ENCODE measurements at places on chromosomes 4 and X.

GRCh38 chr4:147734496-147734895 lies 2.6 kb downstream of the ARHGAP10 start:
- H3K27ac ChIP-seq: no peak overlapping the region
- H3K36me3 ChIP-seq: no peaks in the 10 kb centered on the region
- no peak overlapping the region for H3K4me3 ChIP-seq
- no peak for DNase-seq

DNA sequence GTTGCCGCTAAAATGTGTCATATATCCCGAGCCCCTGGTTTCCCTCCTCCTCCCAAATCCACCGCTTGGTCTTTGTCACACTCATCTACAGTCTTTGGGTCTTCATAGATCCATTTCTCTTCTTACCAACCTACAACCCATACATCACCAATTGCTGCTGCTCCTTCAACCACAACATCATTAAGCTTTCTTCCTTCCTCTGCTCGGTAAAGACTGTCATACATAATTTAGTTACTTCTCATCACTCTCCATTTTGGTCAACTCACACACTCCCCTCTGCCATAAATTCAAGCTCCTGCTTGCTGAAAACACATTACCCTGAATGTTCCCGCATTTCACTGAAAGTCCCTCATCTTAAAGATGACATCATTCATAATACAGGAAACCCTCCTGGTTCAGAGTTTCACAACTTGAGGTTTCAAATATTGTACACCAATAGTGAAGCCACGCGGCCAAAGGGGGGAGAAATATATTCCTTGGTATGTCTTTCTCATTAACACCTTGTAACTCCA lies 1.7 kb upstream of the DCTD start:
- H3K36me3 ChIP-seq: peaks cover 5% of the 10 kb centered on the region
- H3K4me3 ChIP-seq: no peak overlapping the region
- H3K4me1 ChIP-seq: peaks cover 24% of the 10 kb centered on the region
- peak; percentile 49 for DNase-seq
- no peaks in the 10 kb centered on the region for H3K27me3 ChIP-seq

DNA sequence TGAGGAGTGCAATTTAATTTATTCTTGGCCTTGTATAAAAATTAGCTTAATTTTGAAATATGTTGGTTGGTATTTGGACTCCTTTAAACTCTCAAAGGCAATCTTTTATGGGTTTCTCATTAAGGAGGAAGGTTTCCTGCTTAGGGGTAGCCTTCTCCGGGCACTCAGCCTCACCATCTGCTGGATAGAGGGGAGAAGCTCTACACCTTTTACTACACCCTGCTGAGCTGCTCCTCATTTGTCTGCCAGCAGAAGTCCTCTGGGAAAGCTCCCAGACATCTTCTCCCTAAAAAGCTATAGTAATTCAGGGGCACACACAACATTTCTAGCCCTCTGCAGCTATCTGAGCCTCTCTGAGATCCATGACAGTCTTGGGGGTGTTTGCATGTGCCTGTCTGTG lies 179.1 kb downstream of the SOWAHB start:
- no peak overlapping the region for H3K4me3 ChIP-seq
- peaks cover 3% of the 10 kb centered on the region for H3K4me1 ChIP-seq
- no peaks in the 10 kb centered on the region for H3K36me3 ChIP-seq
- DNase-seq: no peak
- H3K27ac ChIP-seq: no peak overlapping the region
- H3K27me3 ChIP-seq: no peaks in the 10 kb centered on the region

- no peak overlapping the region for H3K4me3 ChIP-seq
- no peak overlapping the region for H3K27ac ChIP-seq
- H3K36me3 ChIP-seq: no peaks in the 10 kb centered on the region
- no peaks in the 10 kb centered on the region for H3K27me3 ChIP-seq
- no peaks in the 10 kb centered on the region for H3K4me1 ChIP-seq
- no peak for DNase-seq
Measured at GRCh38 chr4:126752702-126753101, 880.1 kb upstream of the INTU start.

- DNase-seq: no peak
- H3K4me3 ChIP-seq: no peak overlapping the region
Measured at GRCh38 chr4:145625677-145626622, 6.8 kb downstream of the MMAA start.
